ENCODE measurements at places on chromosomes 12 and 14.
A peak's percentile ranks its signal among the peaks of the same experiment; 100 is the strongest.

DNA sequence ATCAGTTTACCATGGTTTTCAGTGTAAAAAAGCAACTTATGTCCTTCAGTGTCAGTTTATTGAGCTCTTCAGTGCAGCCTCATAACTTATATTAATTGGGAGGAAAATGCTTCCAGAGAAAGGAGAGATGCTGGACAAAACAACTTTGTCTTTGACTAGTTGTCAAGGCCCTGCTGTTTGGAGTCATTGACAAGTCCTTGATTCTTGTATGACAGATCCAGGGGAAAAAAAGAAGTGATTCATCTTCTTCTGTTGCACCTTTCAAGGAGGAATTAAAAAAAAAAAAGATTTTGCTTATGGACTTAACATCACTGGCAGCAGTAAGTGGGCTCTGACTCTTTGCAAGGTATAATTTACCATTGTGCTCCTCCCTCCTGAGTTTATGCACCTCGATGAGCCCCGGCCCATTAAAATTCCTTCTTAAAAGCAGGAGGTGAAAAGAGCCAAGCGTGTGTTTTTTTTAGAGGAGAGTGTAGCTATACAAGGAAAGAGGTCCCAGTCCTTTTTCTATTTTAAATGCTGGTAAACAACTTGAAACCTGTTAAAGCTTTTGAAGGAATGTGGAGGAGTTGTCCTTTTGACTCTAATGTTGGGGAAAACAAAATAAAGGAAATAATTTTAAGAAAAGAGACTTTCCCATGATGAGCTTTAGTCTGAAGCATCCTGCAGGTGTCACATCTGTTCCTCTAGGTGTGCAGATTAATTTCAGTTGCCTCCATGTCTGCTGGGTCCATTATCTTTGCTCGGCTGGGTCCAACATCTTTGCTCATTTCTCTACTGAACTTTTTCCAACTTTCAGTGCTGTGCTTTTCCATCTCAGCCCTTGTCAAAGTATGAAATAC lies 431.6 kb downstream of the RAD51B start:
- no peak for DNase-seq

DNA sequence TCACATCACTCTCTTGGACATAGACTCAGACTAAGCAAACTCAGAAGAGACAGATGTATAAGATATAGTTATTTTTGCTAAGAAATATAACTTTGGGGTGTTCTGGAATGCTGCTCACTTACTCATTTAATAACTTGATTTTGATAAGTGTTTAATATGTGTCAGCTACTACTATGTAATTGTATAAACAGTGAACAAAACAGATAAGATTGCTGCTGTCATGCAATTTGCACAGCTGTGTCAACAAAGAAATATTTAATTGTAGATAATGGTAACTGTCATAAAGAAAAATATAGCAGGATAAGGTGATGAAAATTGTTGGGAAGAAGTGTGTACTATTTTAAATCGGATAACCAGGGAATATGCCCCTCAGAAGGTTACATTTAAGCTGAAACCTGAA lies 84.1 kb upstream of the ZDHHC17 start:
- DNase-seq = no peak

GRCh38 chr12:106517314-106517713 lies 65.5 kb upstream of the RFX4 start:
- no peak for DNase-seq

DNA sequence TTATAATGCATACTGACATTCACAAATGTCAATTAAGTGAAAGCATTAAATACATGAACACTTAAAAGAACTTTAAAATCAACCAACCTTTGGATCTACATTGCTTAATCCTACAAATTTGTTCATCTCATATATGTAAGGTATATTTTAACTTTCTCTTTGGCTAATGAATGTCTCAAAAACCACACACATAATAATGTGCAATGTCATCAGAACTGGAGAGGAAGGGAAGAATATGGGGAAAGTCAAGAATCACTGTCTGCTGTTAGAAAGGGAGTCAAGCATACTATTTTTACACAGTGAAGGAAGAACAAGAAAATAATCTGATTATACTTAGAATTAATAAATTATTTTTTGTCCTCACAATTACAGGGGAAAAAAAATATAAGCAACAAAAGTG lies 4.9 kb downstream of the GMFB start:
- DNase-seq = no peak

- no peak for DNase-seq
These were observed 128.1 kb downstream of the RIMBP2 start for GRCh38 chr12:130587966-130588365.

- DNase-seq = peak; percentile 33
These were observed 798 bp upstream of the RASAL1 start for GRCh38 chr12:113136128-113136989.

DNA sequence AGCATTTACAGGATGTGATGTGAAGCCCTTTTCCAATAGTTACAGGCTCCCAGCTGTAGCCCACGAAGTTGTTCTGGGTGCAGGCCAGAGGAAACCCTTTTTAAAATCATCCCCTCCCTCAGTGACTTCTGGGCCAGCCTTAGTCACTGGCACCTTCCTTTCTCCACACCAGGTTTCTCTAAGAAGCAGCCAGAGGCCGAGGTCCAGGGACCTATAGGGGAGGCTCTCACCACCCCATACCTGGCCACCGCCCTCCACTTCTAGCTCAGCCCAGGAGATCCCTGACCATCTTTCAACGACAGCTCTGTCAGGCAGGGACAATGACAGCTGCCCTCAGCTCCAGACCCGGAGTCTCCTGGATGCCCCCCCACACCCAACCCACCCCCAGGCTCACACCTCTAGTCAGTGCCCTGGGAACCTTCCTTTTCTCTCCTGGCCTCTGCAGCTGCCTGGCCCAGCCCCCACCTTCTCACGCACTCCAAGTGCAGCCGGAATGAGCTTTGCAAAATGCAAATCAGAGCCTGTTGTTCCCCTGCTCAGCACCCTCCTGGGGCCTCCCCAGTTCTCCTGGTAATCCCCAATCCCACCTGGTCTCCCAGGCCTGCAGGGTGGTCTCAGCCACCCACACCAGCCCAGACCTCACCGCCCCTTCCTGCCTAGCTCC lies 46.7 kb downstream of the TESC start:
- no peak for DNase-seq

GRCh38 chr12:109840305-109841074 lies 7.3 kb upstream of the TRPV4 start:
- DNase-seq = no peak

DNA sequence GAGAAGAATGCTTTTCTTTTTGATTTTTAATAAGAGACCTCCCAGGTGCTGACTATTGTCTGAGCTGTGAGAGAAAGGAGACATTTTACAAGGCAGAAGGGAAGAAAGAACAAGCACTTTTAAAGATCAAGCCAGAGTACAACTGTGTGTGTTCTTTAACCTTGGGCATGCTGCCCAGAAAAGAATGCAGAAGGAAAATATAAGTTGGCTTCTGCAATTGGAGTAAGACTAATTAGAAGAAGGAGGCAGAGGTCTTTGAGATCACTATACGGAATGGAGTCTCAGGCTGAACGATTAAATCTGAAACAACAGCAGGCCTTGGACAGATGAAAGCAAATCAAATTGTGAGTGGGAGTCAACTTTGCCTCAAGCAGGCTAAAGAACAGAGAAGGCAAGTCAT lies 230.5 kb downstream of the ATP23 start:
- no peak for DNase-seq

DNA sequence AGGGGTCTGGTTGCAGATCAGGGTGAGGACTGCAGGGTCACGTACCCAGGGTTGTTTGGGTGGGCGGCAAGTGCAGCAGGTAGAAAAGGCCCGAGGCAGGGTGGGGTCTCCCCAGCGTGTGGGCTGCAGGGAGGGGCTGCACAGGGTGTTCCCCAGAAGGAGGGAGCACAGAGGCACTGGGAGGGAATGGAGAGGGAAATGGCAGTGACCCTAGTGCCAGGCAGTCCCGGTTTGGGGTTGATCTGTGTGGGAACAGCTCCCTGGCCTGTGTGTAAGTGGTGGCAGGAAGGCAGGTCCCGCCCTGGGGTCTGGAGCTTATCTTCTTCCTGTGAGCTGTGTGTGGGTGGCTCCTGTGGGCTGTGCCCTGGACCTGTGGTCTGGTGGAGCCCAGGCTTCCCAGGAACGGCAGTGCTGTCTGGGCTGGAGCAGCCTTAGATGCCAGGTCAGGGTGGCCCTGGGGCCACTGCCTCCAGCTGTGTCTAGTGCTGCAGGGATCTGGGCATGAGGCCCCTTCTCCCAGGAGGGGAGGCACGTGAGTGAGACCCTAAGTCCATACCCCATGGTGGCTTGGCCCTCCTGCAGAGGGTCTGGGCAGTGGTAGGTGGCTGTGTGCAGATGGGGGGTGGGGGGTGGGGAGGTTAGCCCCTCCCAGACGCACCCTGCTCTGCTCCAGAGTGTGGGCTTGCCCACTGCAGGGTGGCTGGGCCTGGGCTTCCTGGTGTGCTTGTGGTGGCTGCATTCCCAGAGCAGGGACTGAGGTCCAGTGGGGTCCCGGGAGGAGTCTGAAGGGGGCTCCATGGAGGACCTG lies 363.5 kb downstream of the TMEM121 start:
- no peak for DNase-seq

DNA sequence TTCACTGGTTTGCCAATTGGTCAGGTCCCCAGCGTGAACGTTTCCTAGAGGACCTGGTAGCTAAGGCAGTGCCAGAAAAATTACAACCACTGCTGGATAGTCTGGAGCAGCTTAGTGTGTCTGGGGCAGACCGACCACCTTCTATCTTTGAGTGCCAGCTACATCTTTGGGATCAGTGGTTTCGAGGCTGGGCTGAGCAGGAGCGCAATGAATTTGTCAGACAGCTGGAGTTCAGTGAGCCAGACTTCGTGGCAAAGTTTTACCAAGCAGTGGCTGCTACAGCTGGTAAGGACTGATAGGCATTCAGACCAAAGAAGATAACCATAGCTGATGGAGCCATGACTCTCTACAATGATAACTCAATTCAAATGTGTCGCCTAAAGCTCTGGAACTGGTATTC lies 2.5 kb downstream of the C14orf119 start:
- DNase-seq = no peak

DNA sequence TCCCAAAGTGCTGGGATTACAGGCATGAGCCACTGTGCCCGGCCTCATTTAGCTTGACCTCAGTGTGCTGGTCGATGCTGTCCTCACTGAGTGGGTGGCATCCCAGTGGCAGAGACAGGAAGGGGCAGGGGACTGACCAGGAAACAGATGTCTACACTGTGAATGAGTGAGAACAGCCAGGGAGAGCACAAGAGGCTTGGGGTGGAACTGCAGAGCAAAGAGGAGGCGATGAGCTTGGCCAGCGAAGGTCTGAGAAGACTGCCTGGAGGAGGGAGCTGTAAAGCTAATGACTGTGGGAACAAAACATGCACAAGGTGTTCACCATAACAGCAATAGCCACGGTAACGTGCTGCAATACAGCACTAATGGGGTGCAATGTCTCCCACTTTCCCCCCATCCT lies 57.2 kb upstream of the BEGAIN start:
- DNase-seq = no peak

DNA sequence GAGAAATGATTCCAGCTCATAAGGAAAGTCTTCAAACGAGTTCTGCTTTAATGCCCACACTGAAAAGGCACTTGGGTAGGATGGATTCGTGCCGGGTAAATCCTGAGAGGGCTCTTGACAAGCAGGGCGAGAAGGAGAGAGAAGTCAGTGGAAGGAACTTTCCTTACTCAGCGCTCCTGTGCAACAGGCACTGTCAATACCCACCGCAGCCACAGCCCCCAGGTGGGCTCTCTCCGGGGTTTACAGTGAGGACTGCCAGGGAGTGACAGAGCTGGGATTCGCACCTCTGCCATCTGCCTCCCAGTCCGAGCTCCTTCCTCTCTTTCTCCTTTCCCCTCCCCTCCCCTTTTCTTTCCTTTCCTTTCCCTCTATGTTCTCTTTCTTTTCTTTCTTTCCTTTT lies 118.7 kb downstream of the BEGAIN start:
- no peak for DNase-seq
